ENCODE measurements at places on chromosomes 13 and 19. TPM values are rescaled to one million over a fixed set of nuclear protein-coding genes. Genes with fewer than 3 reads are reported as not detected.
A peak's percentile ranks its signal among the peaks of the same experiment; 100 is the strongest.

GRCh38 chr13:98664047-98664446 lies 87.1 kb upstream of the STK24 start:
- H3K27me3 ChIP-seq, result peaks cover 5% of the 10 kb centered on the region
- no peak overlapping the region for H3K27ac ChIP-seq
- no peaks in the 10 kb centered on the region for H3K4me1 ChIP-seq
- H3K36me3 ChIP-seq, result no peaks in the 10 kb centered on the region
- DNase-seq, result peak; percentile 23

DNA sequence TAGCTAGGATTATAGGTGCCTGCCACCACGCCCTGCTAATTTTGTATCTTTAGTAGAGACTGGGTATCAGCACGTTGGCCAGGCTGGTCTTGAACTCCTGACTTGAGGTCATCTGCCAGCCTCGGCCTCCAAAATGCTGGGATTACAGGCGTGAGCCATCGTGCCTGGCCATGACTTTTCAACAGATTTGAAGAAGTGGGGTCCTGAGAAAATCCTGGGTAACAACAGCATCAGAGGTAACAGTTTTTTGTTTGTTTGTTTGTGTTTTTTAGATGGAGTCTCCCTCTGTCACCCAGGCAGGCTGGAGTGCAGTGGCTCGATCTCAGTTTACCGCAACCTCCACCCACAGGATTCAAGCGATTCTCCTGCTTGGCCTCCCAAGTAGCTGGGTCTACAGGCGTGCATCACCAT lies 3.7 kb downstream of the JUNB start:
- peaks cover 42% of the 10 kb centered on the region for H3K4me1 ChIP-seq
- DNase-seq, result no peak
- no peaks in the 10 kb centered on the region for H3K36me3 ChIP-seq
- H3K27me3 ChIP-seq, result no peaks in the 10 kb centered on the region

NCAN gene
- polyA plus RNA-seq, result not detected

GRCh38 chr13:113157206-113157928 lies 1.1 kb upstream of the PROZ start:
- no peak for DNase-seq
- H3K27ac ChIP-seq, result no peak overlapping the region
- peaks cover 27% of the 10 kb centered on the region for H3K4me1 ChIP-seq
- H3K4me3 ChIP-seq, result no peak overlapping the region
- no peaks in the 10 kb centered on the region for H3K36me3 ChIP-seq
- H3K27me3 ChIP-seq, result no peaks in the 10 kb centered on the region

DNA sequence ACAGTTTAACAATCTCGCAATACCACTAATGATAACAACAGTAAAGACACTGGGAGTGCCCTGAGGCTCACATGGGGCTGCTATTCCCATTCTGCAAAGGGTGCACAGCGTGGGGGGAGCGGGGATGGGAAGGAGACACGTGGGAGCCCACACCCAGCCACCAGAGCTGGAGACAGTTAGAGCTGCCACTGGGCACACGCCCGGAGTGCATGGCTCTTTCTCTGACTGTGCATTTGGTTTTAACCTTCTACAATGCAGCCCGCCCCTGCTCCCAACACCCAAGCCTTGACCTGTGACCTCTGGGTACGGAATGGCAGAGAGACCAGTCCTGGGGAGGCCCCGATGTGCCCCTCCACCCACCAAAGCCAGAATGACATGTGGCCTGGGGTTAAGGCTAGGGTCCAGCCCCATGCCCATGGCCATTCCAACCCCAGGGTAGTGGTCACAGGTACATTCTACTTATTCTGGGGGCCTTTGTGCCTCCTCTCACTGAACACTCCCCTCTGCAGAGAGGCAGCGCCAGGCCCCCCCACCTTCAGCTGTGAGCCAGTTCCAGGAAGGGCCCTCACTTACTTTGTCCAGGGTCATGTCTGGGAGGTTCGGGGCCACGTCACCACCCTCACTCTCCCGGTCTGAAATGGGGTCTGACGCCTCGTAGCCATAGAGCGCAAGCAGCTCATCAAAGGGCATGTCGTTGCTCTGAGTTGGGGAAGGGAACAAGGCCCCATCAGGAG lies 17.1 kb downstream of the MIER2 start:
- no peak overlapping the region for H3K27ac ChIP-seq
- no peaks in the 10 kb centered on the region for H3K4me1 ChIP-seq
- peaks cover 64% of the 10 kb centered on the region for H3K36me3 ChIP-seq
- DNase-seq, result no peak
- no peaks in the 10 kb centered on the region for H3K27me3 ChIP-seq
